ENCODE measurements at places on chromosomes 7 and 10. TPM values are rescaled to one million over a fixed set of nuclear protein-coding genes. Genes with fewer than 3 reads are reported as not detected.

Gene PIP
- total RNA-seq: not detected

Gene ADCY1
- 14.1 TPM for total RNA-seq

Gene FAM131B
- 1.2 TPM for total RNA-seq

Gene SUN3
- 12.8 TPM for total RNA-seq

Gene NPFFR1
- 6.6 TPM for total RNA-seq

Gene ZC3HAV1L
- total RNA-seq: 22.4 TPM

Gene KCND2
- total RNA-seq: 6.1 TPM

Gene CPEB3
- 32.4 TPM for total RNA-seq

Gene ACTR3C
- total RNA-seq: 13.0 TPM

Gene TMEM72
- 1.5 TPM for total RNA-seq

Gene PTF1A
- total RNA-seq: 5.1 TPM

Gene DOCK1
- total RNA-seq: 32.0 TPM

Gene CNTNAP2
- total RNA-seq: 4.4 TPM

Gene SIRT1
- 50.9 TPM for total RNA-seq
